ENCODE measurements at places on chromosomes 16 and 17.
A peak's percentile ranks its signal among the peaks of the same experiment; 100 is the strongest.

DNA sequence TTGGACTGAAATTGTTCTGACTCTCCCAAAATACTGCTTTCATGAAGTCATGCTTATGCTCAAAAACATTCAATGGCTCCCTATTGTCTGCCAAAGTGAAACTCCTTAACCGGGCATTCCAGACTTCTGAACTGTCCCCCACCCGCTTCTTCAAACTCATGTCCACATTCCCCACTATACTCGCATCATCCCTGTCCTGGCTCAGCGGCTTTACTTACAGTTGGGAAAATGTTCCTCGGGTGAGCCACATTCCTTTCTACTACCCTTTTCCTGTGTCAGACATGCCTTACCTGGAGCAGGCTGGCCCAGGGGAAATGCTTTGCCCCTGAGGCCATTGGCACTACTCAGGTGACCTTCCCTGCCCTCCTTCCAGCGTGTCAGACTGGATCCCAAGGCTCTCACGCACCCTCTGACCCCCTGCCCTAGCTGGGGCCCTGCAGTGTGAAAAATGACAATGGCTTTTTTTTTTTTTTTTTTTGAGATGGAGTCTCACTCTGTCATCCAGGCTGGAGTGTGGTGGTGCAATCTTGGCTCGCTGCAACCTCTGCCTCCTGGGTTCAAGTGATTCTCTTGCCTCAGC is 5.3 kb downstream of the CYGB start:
- DNase-seq: no peak

GRCh38 chr17:48439875-48440505 is 10.0 kb upstream of the SKAP1 start:
- peak; percentile 22 for DNase-seq

DNA sequence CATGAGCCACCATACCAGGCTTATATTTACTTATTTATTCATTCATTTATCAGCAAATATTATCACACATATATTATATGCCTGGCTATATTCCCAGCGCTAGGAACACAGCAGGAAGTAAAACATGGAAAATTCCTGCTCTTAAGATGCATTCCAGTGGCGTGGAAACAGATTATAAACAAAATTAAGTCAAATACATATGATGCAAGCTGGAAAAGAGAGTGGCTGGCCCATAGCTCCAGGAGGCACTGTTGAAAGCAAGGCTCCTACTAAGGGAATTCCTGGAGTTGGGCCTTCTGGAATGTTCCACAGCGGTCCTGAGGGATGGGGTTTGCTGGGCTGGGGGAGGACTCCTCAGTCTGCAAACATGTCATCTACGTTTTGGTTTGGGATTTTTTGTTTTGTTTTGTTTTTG is 18.4 kb downstream of the ADCY9 start:
- no peak for DNase-seq

DNA sequence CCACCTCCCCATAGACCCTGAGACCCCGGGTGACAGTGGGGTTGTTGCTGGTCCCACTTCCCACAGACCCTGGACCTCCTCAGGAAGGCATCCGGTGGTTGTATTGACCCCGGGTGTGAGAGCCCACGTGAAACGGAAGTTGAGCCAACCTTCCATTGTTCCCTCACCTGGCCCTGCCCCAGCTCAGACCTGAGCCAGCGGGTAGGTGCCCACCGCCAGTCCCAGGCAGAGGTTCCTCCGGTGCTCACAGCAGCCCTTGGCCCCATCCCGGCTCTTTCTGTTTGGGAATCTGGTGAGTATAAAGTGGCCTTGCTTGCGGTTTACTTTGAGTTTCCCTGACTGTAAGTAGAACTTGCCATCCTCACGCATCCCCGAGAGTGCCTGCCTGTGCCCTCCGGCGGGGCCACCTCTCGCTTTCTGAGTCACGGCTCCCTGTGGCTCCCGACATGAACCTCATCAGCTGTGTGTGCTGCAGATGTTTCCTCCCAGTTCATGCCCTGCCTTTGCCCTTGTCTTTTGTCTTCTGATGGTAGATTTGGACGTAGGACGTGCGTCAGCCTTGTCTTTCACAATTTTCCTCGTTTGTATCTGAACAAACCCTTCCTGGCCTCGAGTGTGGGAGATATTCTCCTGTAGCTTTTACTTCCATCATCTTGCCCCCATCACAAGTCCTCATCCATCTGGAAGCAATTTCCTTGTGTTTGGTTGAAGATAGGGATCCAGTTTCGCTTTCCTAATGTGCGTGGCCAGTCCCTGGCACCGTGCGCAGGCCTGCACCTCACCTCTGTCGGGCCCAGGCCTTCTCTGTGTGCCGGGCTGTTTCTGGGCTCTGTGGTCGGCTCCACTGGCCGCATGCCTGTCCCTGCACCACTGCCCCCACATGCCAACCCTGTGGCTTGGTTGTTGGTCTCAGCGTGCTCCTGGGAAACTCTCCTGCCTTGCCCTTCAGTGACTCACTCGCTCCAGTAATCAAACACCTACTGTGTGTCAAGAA is 76.0 kb downstream of the METRNL start:
- no peak for DNase-seq

- DNase-seq: no peak
Measured at GRCh38 chr17:9211133-9211765, 189.9 kb downstream of the NTN1 start.

- no peak for DNase-seq
Measured at GRCh38 chr16:27118526-27118925, 51.8 kb downstream of the C16orf82 start.
